ENCODE measurements at places on chromosomes 12 and 14. TPM values are rescaled to one million over a fixed set of nuclear protein-coding genes. Genes with fewer than 3 reads are reported as not detected.

Gene AICDA
- 0.12 TPM for total RNA-seq

Gene DLK1
- total RNA-seq = not detected

Gene MYH6
- 13,240 TPM for total RNA-seq

Gene DBX2
- total RNA-seq = 0.51 TPM

Gene CMTM5
- not detected for total RNA-seq

Gene TMEM120B
- total RNA-seq = 3.3 TPM

- H3K4me1 ChIP-seq = peaks cover 54% of the 10 kb centered on the region
- H3K4me3 ChIP-seq = no peak overlapping the region
- H3K27ac ChIP-seq = no peak overlapping the region
- peaks cover 7% of the 10 kb centered on the region for H3K36me3 ChIP-seq
- no peak for DNase-seq
Measured at GRCh38 chr12:55827806-55828205, 1.6 kb downstream of the DNAJC14 start.

DNA sequence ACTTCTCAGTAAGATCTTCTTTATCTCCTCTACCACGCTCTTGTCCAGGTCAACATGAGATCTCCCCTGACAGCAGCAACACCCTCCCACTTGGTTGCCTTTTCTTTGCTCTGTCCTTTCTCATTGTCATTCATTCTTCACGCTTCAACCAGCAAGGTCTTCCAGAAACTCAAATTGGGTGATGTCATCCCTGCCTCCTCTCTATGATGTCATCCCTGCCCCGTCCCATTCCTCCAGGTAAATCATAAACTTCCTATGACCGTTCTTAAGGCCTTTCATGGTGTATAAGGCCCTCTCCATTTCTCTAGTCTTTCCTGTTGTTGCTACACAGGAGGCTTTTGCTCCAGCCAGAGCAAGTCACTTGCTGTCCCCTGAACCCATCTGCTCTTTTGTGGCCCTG is 17.7 kb upstream of the TUNAR start:
- H3K4me1 ChIP-seq = no peaks in the 10 kb centered on the region
- no peak for DNase-seq
- H3K4me3 ChIP-seq = no peak overlapping the region

DNA sequence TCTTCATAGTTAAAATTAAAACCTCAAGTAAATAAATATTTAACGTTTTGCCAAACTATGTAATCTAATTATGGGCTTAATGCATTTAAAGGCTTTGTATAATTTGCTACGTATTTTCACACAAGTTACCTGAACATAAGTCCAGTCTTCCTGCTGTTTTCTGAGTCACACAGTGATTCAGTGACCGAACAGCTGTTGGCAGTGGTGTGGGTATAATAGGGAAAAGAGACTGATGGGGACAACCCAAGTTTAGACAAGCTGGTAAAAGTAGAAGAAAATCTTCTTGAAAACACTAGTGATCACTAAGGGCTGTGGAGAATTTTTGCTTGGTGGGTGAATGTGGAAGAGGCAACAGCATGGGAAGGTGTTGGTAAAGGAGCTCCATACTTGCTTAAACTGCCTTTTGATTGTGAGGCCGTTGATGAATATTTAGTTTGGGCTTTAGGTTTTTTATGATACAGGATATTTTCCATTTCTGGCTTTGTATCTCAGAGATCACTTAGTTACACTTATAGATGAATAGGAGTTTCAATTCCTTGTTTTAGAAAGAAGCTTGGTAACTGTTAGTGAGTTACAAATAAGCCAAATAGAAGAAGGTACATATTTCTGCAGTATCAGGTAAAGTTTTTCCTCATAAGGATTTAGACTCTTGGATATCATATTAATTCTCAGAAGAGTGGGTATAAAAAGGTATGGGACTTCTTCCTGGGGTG is 23.9 kb downstream of the LRRK2 start:
- peaks cover 22% of the 10 kb centered on the region for H3K36me3 ChIP-seq
- no peaks in the 10 kb centered on the region for H3K27me3 ChIP-seq
- H3K27ac ChIP-seq = no peak overlapping the region
- H3K4me3 ChIP-seq = no peak overlapping the region
- DNase-seq = no peak
- H3K4me1 ChIP-seq = no peaks in the 10 kb centered on the region

DNA sequence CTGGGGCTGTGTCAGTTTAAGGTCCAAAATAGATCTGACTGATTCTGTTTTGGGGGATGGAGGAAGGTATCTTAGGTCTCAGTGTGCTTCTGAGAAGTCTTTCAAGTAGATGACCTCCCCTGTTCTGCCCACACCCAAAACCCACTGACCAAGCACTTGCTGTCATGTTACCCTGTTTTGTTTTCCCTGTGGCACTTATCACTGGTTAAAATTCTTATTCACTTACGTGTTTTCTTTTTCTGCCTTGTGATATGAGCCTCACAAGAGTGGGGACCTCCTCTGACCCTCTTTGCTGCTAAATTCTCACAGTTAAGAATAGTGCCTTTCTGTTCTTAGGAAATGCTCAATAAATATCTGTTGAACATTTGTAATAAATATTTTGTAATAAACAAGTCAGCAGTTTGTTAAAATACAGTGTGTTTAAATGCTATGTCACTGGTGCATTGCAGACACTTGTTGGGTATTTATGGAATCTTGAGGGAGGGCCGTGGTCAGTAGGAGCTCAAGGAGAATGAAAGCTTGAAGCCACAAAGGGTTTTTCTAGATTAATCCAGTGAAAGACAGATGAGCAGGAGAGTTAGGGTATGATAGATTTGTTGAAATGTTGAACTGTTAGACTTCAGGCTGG is 20.9 kb downstream of the PLEKHA5 start:
- no peak for DNase-seq
- no peak overlapping the region for H3K4me3 ChIP-seq
- peak overlapping the region; percentile 60 for H3K27ac ChIP-seq
- no peaks in the 10 kb centered on the region for H3K4me1 ChIP-seq
- H3K36me3 ChIP-seq = no peaks in the 10 kb centered on the region

DNA sequence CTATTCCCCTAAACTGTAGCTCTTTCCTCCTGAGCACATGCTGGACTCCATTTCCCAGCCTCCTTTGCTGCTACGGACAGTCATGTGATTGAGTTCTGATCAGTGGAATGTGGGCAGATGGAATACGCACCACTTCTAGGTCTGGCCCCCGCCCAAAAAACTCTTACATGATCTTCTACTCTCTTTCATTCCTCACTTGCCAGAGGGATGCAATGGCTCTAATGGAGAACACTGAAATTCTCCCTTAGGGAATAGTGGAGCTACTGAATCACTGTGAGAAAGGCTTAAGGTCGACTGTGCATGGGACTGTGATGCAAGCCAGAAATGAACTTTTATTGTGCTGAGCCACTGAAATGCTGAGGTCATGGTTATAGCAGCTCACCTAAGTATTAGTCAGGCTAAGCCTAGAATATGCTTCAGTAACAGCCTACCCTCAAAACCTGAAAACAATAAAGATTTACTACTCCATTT is 13.0 kb upstream of the TMED2 start:
- no peak overlapping the region for H3K27ac ChIP-seq
- DNase-seq = peak; percentile 89
- H3K27me3 ChIP-seq = no peaks in the 10 kb centered on the region
- no peaks in the 10 kb centered on the region for H3K4me1 ChIP-seq
- H3K36me3 ChIP-seq = no peaks in the 10 kb centered on the region
- H3K4me3 ChIP-seq = no peak overlapping the region

DNA sequence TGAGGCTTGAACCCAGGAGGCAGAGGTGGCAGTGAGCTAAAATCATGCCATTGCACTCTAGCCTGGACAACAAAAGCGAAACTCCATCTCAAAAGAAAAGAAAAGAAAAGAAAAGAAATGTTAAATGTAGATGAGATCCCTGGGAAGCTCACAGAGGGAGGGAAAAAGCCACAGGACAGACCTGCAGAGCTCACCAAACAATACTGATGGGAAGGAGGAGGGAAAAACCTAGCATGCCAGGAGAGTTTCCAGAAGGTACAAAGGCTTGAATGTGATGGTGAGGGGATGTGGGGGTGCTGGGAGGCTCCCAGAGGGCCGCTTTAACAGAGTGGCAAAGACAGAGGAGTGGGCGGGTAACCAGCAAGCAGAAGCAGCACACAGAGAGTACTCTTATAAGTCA is 72.3 kb downstream of the PTPN21 start:
- no peak overlapping the region for H3K4me3 ChIP-seq
- no peaks in the 10 kb centered on the region for H3K27me3 ChIP-seq
- H3K4me1 ChIP-seq = no peaks in the 10 kb centered on the region
- H3K36me3 ChIP-seq = peaks cover 45% of the 10 kb centered on the region
- H3K27ac ChIP-seq = peak overlapping the region; percentile 14
- DNase-seq = no peak

DNA sequence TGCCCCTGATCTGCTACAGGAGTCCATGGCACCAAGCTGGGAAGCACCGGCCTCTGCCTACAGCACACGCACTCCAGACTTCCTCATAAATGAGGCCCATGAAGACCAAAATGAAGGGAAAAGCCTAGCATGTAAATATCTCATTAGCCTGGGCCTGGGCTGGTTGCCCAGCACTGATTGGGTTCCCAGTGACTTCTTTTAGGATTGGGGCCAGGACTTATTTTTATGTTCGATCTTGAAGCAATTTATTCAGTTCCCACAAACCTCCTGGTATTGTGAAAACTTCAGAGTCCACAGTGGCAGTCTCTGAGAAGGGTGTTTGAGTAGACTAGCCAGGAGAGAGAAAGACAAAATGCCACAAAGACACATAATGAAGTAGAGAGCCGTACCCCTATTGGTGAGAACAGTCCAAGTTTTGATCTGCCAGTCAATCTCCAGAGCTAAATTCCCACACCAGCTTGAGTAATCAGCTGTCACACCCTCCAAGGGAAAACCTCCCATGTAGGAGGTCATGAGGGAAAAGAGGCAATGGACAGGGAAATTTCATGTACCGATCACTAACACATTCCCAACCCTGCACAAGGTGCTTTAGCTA is 78.2 kb downstream of the PHLDA1 start:
- no peak for DNase-seq
- no peaks in the 10 kb centered on the region for H3K27me3 ChIP-seq
- H3K27ac ChIP-seq = peak overlapping the region; percentile 50
- no peaks in the 10 kb centered on the region for H3K4me1 ChIP-seq
- no peak overlapping the region for H3K4me3 ChIP-seq
- no peaks in the 10 kb centered on the region for H3K36me3 ChIP-seq

DNA sequence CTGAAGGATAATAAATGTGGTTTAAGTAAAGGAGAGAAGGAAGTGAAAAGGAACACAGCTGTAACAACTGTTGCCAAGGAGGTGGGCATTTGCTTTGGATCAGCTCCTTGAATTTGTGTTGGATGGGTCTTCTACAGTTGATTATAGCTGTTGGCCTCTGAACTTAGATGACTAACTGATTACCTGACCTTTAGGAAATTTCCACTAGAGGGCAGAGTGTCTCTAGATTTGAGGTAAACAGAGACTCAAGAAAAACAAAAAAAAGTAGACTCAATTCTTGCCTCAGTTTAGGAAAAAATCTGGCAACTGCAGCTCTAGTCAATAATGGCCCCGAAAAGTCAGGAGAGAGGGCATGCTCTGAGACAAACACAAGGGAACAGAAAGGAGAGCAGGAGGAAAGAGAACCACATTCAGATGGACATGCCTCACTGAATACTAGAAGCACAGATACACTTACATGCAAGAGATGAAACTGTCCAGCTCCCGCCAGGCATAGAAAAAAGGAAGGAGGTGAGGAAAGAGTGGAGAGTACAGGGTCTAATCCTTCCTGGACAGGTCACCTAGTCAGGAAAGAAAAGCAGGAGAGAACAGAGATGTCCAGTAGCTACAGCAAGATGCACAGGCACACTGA is 20.6 kb downstream of the COX14 start:
- no peaks in the 10 kb centered on the region for H3K4me1 ChIP-seq
- H3K4me3 ChIP-seq = no peak overlapping the region
- H3K27ac ChIP-seq = no peak overlapping the region

- no peaks in the 10 kb centered on the region for H3K27me3 ChIP-seq
- peaks cover 62% of the 10 kb centered on the region for H3K4me1 ChIP-seq
- no peak overlapping the region for H3K27ac ChIP-seq
- no peak for DNase-seq
- no peak overlapping the region for H3K4me3 ChIP-seq
Measured at GRCh38 chr12:52189376-52190174, 2.2 kb downstream of the KRT80 start.

DNA sequence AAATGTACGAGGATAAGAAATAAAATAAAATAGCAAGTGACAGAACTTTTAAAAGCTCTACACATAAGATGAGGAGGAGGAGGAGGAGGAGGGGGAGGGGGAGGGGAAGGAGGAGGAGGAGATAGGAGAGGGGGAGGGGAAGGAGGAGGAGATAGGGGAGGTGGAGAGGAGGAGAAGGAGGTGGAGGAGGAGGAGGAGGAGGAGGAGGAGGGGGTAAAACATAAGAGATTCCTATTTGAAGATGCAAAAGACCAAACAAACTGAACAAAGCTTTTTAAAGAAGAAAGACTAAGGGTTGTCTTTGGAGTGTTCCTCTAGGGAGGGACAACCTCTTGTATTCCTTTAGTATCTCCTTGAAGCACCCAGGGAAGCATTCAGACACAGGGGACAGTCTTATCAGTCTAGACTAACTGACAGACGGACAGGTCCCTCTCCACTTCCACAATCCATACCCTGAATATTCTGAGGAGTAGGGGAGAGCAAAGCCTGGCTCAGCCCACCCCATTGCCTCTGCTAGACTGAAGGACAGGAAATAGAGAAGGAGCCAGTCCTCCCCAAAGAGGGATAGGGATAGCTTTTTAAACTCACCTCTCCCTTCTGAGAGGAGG is 12.9 kb downstream of the TC2N start:
- H3K4me1 ChIP-seq = no peaks in the 10 kb centered on the region
- no peak for DNase-seq
- no peaks in the 10 kb centered on the region for H3K27me3 ChIP-seq
- H3K4me3 ChIP-seq = no peak overlapping the region
- no peak overlapping the region for H3K27ac ChIP-seq

DNA sequence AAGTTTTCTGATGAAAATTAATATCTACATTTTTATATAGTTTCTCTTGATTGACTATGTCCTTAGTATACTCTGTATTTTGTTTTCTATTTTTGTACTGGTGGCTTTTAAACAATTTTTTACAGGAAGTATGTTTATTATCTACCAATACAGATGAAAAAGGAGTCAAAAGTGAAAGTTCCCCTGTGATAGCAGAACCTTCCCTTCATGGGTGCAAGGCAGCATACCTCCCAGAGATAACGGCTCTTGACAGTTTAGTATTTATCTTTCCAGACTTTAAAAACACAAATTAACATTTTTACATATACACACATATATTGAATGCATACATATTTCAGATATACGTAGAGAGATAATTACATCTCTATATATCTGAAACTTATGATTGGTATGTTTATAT is 17.1 kb upstream of the FAM234B start:
- no peak overlapping the region for H3K27ac ChIP-seq
- H3K36me3 ChIP-seq = no peaks in the 10 kb centered on the region
- no peak for DNase-seq

GRCh38 chr12:124440841-124441381 is 126.5 kb downstream of the NCOR2 start:
- no peak overlapping the region for H3K4me3 ChIP-seq
- H3K27me3 ChIP-seq = no peaks in the 10 kb centered on the region
- peak overlapping the region; percentile 69 for H3K27ac ChIP-seq
- H3K36me3 ChIP-seq = peaks cover 32% of the 10 kb centered on the region
- H3K4me1 ChIP-seq = peaks cover 33% of the 10 kb centered on the region
- DNase-seq = no peak

GRCh38 chr14:89303456-89304435 is 113.3 kb downstream of the FOXN3 start:
- no peaks in the 10 kb centered on the region for H3K36me3 ChIP-seq
- peak overlapping the region; percentile 34 for H3K4me3 ChIP-seq
- peak; percentile 77 for DNase-seq
- H3K4me1 ChIP-seq = peaks cover 56% of the 10 kb centered on the region

- no peak overlapping the region for H3K4me3 ChIP-seq
- DNase-seq = no peak
- H3K27ac ChIP-seq = no peak overlapping the region
- H3K36me3 ChIP-seq = no peaks in the 10 kb centered on the region
- no peaks in the 10 kb centered on the region for H3K4me1 ChIP-seq
- H3K27me3 ChIP-seq = no peaks in the 10 kb centered on the region
Measured at GRCh38 chr12:88934163-88934747, 354.0 kb upstream of the KITLG start.

All from right atrium auricular region (tissue), 2 donors.